ENCODE measurements at places on chromosomes 13 and 19.

DNA sequence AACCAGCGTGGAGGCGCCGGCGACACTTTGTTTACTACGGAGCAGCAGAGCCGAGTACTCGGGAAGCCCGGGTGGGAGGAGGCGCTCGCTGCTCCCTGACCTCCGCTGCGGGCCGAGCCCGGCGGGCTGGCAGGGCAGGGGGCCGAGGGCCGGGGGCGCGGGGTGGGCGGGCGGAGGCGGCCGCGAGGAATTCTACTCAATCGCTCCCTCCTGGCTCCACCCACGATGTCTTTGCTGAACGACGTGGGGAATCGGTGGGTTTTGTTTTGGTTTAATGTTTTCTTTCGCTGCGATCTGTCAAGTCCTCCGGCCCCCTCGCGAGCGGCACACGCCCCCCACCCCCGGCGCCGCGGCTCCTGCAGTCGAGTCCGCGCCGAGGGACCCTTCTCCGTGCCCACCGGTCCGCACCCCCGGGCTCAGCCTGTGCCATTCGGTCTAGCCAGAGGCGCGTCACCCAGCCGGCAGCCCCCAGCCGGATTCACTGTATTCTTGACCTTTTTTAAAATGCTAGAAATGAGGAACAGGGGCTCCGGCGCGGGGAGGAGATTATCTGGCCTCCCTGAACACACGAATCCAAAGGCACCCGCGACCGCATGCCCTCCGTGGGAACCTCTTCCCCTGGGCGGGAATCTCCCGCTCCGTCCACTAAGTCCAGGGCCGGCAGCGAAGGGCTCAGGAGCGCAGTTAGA is 636 bp upstream of the FOXO1 start:
- no peak for DNase-seq

- no peak for DNase-seq
Observed at GRCh38 chr13:40588101-40588500, 78.3 kb downstream of the FOXO1 start.

DNA sequence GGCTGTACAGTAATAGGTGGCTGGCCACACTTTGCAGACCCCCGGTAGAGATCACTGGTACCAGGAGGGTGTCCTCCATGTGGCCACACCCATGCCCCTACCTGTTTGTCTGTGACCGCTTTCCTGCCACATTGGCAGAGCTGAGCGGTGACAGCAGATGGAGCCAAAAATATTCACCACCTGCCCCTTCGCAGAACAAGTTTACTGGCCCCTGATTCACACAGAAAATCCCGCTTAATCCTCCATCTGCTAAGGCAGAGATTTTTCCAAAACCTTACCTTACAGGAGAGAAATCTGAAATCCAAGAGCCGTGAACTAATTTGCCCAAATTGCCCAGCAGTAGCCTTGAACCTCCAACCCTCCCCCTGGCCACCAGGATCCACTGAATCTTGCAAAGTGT is 52.1 kb downstream of the MYO9B start:
- no peak for DNase-seq

DNA sequence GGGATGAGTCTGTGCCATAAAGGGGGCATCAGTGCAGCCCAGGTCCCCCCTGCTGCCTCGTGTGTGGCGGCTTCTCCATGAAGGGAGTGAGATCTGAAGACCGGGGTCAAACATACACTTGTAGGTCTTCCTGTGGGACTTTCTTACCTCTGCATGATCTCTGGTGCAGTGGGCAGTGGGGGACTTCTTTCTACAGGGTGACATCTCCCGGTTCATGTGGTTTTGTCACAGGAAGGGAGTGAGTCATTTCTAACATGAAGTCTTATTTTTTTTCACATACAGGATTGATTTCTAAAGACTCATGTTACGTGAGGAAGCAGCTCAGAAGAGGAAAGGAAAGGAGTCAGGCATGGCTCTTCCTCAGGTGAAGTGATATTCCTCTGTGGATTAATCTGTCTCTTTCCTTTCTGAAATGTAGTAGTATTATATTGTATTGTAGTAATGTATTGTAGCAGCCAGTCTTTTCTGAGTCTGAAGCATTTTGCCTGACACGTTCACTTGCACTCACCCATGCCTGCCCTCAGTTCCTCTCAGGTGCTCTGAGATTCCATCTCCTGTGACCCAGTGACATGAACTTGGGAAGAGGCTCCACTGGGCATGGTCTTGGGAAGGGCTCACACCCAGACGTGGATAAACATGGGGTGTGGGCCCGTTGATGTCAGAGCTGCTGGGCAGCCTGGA is 15.7 kb downstream of the ZNF808 start:
- no peak for DNase-seq

- DNase-seq, result no peak
Observed at GRCh38 chr13:80239571-80240255, 101.2 kb downstream of the SPRY2 start.

DNA sequence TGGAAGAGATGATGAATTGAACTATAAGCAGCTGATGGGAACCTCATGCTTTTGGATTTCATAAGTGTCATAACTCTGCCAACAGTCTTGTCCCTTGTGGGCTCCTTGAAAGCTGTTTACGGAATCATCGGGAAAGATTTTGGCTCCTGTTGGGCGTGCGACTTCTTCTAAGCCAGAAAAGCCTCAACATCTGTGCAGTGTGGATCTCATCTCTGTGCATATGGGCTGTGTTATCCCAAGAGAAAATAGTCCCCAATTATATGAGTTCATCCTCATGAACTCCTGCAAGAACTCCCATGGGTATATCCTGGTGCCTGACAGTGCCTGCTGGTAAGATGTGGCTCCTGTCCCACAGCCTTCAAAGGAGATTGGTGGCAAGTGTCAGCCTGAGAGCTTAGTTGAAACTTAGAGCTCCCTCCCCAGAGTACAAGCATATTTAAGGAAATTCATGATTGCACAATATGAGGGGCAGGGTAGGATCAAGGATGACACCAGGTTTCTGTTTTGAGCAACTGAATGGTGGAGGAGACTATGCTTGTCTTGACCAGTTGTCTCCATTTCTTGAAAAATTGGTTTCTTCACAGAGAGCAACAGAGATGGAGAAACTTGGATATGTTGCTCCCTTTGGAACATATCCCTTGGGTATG is 243.5 kb downstream of the ITGBL1 start:
- DNase-seq, result no peak

DNA sequence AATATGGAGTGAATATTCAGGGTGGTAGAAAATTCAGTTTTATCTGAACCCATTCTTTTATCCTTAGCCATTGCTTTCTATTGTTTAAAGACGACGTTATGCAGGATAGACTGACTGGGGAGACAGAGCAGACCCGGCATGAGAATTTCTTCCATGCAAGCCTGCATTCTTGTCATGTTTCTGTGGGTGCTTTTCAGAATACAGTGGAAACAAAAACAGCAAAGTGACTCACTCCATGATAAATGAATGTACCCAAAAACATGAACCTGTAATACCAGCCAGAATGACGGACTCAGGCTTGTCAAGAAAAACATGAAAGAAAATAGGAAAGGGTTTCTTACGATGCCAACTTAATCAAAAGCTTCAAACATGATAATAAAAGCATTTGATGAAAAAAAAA is 924.0 kb downstream of the EFNB2 start:
- no peak for DNase-seq

GRCh38 chr13:110057052-110057451 is 249.9 kb downstream of the COL4A1 start:
- no peak for DNase-seq

DNA sequence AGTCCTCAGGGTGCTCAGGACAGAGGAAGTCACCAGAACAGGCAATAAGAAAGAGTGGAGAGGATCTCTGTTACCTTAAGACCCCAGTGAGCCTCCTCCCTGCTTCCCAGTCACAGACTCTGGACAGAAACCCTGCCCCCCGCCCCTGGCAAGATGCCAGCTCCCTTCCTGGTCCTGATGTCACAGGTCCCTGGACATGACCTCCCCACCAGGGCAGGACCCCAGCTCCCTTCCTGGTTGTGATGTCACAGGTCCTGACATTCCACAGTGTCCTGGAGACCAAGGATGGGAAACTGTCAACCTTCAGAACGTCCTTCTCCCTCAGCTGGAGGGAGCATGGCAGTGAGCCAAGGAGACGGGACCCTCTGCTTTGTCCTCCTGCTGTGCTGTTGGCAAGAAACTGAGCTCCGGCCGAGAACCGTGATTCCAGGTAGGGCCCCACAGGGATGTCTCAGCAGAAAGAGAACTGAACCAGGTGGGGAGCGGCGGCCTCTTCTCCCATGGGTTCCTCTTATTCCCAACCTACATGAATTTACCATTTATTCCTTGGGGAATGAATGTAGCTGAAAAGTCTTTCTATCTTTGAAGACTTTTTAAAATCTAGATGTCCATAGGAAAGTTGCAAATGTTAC is at the start of gene SPACA7:
Gene SPACA7, plus strand, starts transcription at position 306 of the 632 bp plus-strand sequence. Its CDS starts 31 bp downstream, at position 337.
- DNase-seq, result no peak

DNA sequence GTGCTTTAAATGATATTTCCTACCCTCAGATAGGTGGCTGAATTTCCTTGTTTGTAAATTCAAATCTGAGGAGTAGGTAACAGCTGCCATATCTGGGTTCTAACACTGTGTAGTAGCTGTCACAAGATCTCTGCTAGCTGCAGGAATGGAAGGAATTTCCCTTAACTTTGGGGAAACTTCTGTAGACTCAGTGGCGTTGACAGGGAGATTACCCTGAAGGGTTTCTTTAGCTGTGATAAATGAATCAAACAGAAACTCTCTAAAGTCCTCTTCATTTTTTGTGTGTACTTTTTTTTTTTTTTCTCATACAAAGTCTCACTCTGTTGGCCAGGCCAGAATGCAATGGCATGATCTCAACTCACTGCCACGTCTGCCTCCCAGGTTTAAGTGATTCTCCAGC is 5.3 kb upstream of the EPSTI1 start:
- DNase-seq, result no peak

- DNase-seq, result no peak
Observed at GRCh38 chr13:103568314-103568713, 502.1 kb upstream of the SLC10A2 start.

DNA sequence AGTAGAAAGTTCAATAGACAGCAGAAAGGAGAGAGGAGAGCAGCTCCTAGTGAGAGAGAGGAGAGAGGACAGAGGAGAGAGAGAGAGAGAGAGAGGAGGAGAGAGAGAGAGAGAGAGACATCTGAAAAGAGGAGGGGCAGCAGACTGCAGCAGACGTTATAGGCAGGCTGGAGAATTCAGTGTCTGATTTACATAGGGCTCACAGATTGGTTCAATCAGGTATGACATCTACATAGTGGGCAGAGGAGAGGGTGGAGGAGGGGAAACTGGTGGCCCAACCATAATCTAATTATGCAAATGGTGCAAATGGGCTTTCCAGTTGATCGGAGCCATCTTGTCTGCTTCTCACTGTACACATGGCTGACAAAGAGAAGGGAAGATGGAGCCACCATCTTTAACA is 221.3 kb upstream of the TRPC4 start:
- no peak for DNase-seq

DNA sequence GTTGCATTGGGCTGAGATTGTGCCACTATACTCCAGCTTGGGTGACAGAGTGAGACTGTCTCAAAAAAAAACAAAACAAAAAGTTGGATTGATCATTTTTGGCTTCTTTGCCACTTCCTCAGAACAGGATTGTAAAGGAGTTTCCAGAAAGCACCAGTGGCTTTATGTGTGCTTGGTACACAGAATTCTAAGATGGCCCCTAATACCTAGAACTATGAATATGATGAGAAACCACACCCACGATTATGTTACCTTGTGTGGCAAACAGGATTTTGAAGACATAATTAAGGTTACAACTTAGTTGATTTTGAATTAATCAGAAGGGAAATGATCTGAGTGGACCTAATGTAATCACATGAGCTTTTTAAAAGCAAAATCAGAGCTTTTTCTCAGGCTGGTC is 26.5 kb downstream of the CEACAM1 start:
- no peak for DNase-seq

DNA sequence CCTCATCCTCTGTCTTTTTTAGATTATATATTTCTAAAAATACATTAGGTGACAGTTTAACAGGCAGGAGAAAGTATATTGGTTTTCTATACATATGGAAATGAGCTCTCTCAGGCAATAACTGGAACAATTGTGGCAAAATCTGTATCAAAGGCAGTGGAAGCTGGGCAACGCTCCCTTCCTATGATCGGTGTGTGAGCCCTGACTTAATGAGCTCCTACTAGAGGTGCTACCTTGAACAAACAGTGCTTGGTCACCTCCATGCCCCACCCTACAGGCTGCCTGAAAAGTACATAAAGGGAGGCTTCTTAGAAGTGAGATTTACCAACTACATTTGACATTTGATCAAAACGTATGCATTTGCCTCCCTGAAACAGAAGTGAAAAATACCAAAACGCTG is 185.3 kb downstream of the EFNB2 start:
- no peak for DNase-seq

DNA sequence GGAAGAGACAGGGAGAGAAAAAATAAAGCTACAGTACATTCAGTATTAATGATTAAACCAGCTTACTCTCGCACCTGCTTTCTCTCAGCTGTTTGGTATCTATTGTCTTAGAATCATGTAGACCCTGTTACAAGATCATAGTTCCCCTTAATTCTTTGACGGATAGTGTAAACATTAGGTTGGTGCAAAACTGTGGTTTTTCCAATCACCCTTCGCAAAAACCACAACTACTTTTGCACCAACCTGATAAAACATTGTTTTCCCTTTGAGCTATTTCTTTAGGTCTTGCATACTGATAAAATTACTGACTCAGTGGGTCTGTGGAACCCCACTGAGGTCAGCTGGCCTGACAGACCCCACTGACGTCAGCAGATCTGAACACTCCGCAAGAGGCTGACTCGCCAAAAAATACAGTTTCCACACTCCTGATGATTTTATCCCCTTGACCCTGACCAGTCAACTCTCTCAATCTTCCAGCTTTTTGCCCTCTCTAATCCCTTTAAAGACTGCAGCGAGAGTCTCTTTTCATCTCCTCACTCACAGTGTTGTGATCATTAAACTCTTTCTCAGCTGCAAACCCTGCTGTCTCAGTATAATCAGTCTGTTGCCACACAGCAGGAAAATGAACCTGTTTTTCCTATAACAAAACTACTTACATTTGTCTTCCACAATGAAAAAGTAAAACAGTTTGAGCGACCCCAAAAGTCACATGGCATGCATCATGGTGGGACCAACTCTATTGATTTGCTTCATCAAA is 123.9 kb downstream of the SLITRK6 start:
- DNase-seq, result no peak

- no peak for DNase-seq
Observed at GRCh38 chr19:5911366-5911765, 2.7 kb upstream of the CAPS start.

DNA sequence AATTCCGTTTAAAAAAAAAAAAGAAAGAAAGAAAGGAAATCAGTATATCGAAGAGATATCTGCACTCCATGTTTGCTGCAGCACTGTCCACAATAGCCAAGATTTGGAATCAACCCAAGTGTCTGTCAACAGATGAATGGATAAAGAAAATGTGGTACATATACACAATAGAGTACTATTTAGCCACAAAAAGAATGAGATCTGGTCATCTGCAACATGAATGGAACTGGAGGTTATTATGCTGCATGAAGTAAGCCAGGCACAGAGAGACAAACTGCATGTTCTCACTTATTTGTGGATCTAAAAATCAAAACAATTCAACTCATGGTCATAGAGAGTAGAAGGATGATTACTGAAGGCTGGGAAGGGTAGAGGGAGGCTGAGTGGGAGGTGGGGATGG is 16.3 kb downstream of the ZNF565 start:
- no peak for DNase-seq

- DNase-seq, result no peak
Observed at GRCh38 chr13:97239943-97240787, 18.0 kb downstream of the MBNL2 start.

- no peak for DNase-seq
Observed at GRCh38 chr13:27788271-27788670, 4.0 kb upstream of the GSX1 start.

GRCh38 chr19:15418231-15418578 is 583 bp downstream of the AKAP8L start:
- DNase-seq, result no peak

Data from HS-5 (cell line).